NCI-H2081 (cell line): ENCODE measurements at places on chromosomes 4 and X.

- DNase-seq = no peak
These were observed 53.2 kb upstream of the C4orf54 start for GRCh38 chr4:99710681-99711345.

DNA sequence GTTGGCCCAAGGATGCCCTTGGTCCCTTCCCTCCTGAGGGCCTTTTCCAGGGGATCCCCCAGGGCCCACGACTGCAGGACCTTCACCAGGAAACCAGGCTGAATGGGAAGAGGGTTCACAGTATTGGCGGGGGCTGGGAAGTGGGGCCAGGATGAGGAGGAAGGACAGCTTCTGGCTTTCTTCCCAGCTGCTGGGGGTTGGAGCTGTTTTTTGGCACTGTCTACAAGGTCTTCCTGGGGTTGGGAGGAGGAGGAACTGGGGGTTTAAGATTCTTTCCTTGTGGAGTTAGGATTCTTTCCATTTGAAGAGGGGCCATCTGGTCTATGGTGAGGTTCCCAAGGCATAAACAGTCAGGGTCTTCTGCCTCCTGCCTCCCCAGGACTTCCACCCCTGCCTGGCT is 64.8 kb downstream of the KIF4A start:
- DNase-seq = no peak

DNA sequence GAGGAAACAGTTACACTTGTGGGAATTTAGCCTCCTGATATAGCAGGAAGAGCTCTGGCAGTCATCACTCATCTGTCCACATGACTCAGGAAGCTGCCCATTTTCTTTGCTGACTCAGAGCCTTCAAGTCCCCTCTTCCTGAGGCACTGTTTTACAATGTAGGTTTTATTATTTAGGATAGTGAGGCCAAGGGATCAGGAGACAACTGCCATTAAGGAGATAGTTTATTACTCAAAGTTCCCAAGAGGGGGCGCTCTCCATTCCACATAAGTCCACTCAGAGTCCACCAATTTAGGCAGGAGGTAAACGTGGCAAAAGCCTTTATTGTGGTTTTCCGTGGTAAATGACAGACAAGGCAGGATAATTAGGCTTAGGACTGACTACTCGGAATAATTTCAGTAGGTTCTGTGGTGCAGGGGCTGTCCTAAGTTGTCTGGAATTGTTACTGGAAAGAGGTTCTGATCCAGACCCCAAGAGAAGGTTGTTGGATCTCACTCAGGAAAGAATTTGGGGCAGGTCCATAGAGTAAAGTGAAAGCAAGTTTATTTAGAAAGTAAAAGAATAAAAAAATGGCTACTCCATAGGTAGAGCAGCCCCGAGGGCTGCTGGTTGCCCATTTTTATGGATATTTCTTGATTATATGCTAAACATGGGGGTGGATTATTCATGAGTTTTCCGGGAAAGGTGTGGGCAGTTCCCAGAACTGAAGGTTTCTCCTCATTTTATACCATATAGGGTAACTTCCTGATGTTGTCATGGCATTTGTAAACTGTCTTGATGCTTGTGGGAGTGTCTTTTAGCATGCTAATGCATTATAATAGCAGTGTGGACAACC is 96.0 kb upstream of the RAB40AL start:
- no peak for DNase-seq

DNA sequence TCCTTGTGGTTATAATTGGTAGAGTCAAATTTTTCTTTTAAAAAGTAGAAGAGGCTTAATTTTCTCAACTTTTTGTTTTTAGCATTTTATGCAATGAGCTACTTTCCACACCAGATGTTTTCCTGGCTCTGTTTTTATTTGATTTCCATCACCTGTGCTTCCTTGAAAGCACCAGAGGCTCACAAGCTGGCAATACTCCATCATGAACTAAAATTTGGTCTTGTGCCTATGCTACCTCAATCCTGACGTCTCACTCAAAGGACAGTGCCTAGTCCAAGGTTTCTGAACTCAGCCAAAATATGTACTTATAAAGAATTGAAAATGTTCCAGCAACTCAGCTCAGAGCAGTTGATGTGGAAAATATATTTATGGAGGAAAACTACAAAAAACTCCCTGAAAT is 914.0 kb upstream of the PRKX start:
- peak; percentile 5 for DNase-seq

DNA sequence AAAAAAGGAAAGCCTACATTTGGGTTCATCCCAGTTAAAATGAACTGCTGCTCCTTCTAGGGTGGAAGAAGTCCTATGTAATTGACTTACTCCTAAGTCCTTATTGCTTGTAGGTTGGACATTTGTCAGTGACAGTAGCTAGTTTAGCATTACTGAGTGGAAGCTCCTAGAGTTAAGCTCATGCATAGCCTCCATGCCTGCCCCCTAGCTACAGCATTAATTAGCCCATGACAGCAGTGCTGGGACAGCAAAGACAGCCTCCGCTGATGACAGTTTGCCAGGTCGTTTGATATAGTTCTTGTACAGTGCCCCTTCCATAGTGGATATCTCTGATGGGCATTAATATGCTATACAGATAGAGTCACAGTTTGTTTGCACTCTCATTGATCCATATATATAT is 18.7 kb upstream of the GALNTL6 start:
- no peak for DNase-seq

DNA sequence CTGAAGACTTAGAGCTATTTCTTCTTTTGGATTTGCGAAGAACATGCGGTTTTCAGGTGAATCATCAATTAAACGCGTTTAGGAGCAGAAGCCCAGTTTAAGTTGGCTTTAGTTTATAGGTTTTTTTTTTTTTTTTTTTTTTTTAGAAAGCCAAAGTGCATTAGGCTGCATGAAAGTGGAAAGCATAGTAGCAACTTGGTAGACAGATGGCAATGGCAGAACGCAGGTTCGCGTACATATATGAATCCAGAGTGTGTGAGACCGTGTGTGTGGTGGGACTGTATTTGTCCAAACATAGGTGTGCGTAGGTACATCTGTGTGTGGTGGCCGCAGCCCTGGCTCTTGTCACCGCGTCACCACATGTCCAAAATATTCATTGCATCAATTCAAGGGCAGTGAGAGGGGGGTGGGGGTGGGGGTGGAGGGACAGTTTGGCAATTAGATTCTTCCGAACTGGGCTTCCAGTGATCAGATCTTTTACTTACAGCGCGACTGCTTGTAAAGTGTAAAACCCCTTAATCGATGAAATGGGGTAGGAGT is 901 bp downstream of the JADE1 start:
- DNase-seq = peak; percentile 20

- no peak for DNase-seq
These were observed 110.9 kb upstream of the ENPEP start for GRCh38 chr4:110364911-110365520.

- DNase-seq = no peak
These were observed 907.1 kb downstream of the RPA4 start for GRCh38 chrX:97790850-97791249.

GRCh38 chr4:162839814-162840213 is 326.9 kb downstream of the NAF1 start:
- no peak for DNase-seq

DNA sequence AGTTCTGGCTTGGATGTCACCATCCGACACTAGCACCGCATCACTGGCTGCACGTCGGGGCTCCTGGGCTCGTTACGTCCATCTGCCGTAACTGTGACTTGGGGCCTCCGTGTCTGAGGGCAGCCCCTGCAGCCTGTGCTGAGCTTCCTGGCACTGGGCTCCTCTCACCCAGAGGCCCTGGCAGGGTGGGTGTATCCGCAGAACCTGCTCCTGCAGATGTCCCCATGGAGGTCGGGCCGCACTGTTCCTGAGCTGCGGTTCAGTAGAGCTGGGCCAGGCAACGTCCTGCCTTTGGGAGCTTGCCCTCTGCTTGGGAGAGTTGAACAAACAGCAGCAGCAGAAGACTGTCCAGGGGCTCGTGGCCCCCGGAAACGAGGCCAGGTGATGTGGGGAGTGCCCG is 71.4 kb downstream of the RGS12 start:
- no peak for DNase-seq

- DNase-seq = no peak
These were observed 20.7 kb downstream of the L1CAM start for GRCh38 chrX:153865321-153865580.

DNA sequence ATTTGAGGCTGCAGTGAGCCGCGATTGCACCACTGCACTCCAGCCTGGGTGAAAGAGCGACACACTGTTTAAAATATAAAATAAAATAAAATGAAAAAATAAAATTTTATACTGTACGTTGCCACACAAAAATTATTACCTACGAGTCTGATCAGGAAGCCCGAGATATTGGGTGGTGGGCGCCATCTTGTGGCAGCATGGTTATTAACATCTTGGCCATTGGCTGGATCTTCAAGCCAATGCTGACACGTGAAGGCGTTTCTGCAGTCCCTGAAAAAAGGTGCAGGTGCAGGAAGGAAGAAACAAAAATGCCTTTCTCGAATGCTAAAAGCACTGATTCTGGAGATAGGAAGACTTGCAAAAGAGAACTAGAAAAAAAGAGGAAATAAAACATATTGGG is 4.9 kb upstream of the TLR8 start:
- peak; percentile 49 for DNase-seq

DNA sequence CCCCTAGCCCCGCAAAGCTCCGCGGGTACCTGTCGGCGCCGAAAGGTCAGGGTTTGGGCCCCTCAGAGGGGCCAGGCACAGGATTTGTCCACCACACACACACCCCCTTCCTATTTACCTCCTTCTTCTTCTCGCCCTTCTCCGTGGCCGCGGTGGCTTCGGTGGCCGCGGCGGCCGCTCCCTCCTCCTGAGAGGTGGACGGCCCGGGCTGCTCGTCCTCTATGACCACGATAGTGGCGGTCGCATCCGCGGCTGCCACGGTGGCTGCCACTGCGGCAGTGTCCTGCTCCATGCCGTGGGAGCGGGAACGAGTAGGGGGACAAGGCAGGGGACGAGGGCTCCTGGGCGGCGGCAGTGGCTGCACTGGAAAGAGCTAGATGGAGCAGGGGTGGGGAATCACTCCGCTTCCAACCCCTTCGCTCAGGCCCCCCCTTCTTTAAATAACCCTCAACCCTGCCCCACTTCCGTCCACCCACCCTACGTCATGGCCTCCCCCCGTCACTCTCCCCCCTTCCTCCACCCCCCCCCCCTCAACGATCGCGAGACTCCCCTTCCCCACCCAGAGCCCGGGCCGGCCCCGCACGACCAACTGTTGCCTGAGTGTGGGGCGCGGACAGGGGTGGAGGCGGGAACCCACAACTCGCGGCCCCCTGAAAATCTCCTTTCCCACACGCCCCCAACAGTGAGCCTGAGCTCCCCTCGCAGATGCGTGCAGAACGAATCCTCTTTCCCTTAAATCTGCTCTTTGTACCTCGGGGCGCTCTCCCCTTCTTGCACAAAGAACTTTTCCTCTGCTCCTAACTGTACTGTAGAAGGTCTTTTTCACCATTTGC is at the start of gene SMARCA1:
TSS of gene SMARCA1 (minus strand) at position 412 of the 833 bp plus-strand sequence. CDS start at position 292, 120 bp downstream.
- DNase-seq = no peak

GRCh38 chr4:42133006-42133405 is 19.4 kb downstream of the BEND4 start:
- DNase-seq = no peak

DNA sequence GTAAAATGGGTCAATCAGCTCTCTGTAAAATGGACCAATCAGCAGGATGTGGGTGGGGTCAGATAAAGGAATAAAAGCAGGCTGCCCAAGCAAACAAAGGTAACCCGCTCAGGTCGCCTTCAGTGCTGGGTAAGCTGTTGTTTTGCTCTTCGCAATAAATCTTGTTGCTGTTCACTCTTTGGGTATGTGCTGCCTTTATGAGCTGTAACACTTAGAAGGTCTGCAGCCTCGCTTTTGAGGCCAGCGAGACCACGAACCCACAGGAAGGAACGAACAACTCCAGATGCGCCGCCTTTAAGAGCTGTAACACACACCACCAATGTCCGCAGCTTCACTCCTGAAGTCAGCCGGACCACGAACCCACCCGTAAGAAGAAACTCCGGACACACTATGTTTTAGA is 11.5 kb upstream of the CAMK2D start:
- no peak for DNase-seq

- DNase-seq = peak; percentile 57
These were observed 2340.7 kb downstream of the PCDH7 start for GRCh38 chr4:33060674-33061542.

- no peak for DNase-seq
These were observed 344.2 kb downstream of the CBLL2 start for GRCh38 chrX:22616867-22617266.

GRCh38 chrX:95860127-95860526 is 824.5 kb upstream of the DIAPH2 start:
- DNase-seq = no peak

DNA sequence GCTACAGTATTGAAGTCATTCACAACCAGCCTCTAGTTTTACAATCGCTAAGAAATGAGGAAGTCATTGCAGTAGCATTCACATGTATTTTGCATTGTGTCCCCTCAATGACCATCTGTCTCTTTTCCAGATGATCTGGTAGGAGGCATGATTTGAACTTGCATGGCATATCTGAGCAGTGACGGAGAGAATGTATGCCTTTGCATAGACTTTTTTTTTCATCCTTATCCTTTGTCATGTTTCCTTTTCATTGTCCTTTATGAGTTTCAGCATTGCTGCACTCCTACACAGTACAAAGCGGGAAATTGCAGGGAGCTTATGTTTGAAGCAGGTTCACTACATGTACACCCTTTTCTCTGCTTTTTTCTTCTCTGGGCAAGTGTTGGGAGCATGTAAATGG is 516.4 kb upstream of the GRIA3 start:
- no peak for DNase-seq

DNA sequence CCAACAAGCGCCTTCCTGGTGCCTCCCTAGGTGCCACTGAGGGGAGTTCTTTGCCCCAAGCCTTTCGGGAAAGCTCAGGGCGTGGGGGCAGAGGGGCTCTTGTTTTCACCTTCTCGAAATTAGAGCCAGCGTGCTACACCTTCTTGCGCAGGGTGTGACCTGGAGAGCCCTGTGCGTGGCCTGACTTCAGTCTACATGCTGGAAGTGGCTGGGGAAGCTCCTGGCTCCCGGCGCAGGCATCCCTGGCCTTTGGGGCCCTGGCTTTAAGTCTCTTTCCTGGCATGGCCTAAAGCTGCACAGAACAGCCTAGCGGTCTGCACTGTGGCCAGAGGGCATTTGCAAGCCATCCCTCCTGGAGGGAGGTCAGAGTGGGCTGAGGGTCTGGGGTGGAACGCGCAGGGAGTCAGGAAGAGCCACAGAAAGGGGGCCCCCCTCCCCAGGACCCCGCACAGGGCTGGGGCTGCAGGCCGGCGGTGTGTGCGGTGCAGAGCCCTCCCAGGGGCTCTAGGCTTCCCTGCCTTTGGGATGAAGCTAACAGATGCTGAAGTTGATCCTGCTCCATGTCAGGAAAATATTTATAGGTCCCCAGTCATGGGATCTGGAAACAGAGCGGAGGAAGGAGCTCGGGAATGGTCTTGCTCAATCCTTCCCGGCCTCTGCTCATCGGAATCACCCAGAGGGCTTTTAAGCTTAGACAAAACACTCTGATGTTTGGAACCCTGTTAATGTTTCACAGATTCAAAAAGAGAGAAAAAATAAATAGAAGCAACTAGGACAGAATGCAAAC is 781 bp upstream of the SPON2 start:
- DNase-seq = no peak

DNA sequence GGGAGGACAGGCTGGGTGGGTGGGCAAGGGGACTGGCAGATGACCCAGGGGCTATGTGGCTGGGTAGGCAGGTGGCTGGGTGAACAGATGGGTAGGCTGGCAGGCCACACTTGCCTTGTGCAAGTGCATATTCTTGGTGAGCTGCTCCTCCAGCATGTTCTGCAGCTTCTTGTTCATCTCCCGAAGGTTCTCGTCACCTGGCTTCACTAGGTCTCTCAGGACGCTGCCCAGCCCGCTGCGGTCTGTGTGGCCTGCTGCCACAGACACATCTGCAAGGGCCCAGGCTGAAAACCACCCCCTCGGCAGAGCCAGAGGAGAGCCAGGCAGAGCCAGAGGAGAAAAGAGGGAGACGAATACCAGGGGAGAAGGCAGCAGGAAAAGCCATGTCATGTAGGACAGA is 3.4 kb upstream of the KCND1 start:
- DNase-seq = no peak

GRCh38 chr4:75179510-75179909 is 246.6 kb downstream of the PARM1 start:
- no peak for DNase-seq
